ENCODE measurements at places on chromosomes 5 and 9. TPM values are rescaled to one million over a fixed set of nuclear protein-coding genes. Genes with fewer than 3 reads are reported as not detected.

Gene ZBTB26
- 22.6 TPM for polyA plus RNA-seq

Gene KYAT1
- 14.5 TPM for polyA plus RNA-seq

- DNase-seq, result no peak
Measured at GRCh38 chr5:144368556-144368955, 197.9 kb downstream of the KCTD16 start.

GRCh38 chr5:73637565-73637964, 11.6 kb downstream of the ARHGEF28 start:
- no peak for DNase-seq

- DNase-seq, result no peak
Measured at GRCh38 chr5:179140293-179140692, 80.1 kb downstream of the ZNF354C start.

DNA sequence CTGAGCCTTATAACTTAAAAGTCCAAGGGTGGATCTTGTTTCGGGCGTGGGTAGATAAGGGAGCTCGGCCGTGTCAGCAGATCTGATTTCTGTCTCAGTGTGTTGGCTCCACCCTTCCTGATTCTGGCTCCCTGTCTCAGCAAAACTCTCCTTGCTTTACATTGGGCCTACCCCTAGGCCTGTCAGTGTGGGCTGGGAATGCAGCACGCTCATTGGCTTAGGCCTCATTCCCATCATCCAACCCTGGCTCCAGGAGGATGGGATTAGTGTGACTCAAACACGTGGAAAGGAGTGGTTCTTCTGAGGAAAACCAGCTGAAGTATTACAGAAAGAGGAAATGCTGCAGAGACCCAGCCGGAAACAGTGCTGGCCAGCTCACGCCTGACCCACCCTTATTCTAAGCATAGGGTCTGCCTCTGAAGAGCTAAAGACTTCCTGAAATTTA, 59.9 kb downstream of the ZFAND5 start:
- DNase-seq, result peak; percentile 40

- no peak for DNase-seq
Measured at GRCh38 chr9:33489066-33489465, 15.3 kb upstream of the NOL6 start.

- no peak for DNase-seq
Measured at GRCh38 chr9:36878986-36879982, 154.8 kb downstream of the PAX5 start.

Gene ELOVL7
- 17.6 TPM for polyA plus RNA-seq

DNA sequence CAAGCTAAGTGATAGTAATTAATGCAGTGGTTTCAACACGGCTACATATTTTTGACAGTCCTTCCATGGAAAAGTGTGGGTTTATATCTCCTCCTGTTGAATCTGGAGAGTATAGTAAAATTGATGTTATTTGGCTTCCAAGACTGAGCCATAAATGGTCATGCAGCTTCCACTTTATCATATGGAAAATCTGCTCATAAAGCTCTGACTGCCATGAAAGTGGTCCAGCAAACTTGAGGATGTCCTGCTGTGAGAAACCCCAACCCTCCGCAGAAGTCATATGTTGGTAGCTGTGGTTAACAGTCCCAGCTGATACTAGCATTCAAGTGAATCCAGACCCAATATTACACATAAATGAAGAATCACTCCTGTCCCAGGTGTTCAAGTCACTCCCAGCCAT, 378.3 kb downstream of the KCTD16 start:
- DNase-seq, result no peak

Gene TGFBI
- 272 TPM for polyA plus RNA-seq

DNA sequence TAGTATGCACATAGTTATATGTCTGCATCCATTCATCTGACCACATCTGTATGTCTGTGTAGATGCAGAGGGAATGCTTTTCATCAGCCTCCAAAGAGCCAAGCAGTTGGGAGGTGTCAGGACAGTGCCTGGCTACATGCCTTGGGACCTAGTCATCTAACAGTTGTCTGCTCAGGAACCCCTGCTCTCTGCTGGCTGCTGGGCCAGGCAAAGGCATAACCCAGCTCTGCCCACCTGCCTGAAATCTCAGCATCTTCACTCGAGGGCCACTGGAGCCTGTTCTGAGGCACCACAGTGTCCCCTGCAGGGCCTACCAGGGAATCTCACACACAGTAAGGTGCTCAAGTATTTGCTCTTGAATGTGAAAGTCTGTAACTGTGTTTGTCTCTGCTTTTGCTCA, 3.7 kb downstream of the C9orf50 start:
- DNase-seq, result no peak

DNA sequence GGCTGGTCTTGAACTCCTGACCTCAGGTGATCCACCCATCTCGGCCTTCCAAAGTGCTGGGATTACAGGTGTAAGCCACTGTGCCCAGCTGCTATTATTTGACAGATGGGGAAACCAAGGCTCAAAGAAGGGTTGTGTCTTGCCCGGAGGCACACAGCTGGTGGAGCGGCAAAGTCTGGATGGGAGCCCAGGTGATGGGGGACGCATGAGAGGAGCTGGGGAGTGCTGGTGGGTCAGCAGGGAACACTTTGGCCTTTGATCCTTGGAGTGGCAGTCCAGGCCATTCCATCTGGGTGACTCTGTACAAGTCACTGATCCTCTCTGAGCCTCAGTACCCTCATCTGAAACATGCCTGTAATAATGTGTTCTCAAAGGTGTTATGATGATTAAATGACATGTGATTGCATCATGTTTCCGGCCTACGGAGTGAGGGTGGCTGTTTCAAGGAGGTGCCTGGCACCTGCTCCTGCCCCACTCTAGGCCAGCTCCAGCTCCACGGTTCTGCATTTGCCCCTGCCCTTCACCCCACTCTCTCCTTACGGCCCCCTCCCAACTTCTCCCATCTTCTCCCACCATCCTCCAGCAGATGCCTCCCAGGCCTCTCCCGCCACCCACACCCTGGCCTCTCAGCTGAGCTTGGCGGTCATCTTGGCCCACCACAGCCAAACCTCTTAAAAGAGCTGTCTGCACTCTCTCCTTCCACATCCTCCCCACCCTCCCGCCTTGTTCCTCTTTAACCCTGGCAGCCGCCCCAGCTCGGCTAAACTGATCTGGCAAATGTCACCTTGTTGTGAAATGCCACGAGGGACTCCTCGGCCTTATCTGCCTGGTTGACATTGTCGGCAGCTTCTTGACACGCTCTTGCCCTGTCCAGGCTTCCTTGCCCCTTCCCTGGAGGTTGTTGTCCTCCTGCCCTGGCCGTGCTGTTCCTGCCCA, 5.5 kb upstream of the DBN1 start:
- no peak for DNase-seq

Gene ORM2
- polyA plus RNA-seq, result not detected

GRCh38 chr9:4086119-4087090, 213.5 kb downstream of the GLIS3 start:
- no peak for DNase-seq

GRCh38 chr5:173328844-173329490, 753 bp upstream of the STC2 start:
- DNase-seq, result no peak

GRCh38 chr5:31890046-31890445, 251.1 kb downstream of the PDZD2 start:
- no peak for DNase-seq

Gene ZNF474
- polyA plus RNA-seq, result 0.65 TPM

DNA sequence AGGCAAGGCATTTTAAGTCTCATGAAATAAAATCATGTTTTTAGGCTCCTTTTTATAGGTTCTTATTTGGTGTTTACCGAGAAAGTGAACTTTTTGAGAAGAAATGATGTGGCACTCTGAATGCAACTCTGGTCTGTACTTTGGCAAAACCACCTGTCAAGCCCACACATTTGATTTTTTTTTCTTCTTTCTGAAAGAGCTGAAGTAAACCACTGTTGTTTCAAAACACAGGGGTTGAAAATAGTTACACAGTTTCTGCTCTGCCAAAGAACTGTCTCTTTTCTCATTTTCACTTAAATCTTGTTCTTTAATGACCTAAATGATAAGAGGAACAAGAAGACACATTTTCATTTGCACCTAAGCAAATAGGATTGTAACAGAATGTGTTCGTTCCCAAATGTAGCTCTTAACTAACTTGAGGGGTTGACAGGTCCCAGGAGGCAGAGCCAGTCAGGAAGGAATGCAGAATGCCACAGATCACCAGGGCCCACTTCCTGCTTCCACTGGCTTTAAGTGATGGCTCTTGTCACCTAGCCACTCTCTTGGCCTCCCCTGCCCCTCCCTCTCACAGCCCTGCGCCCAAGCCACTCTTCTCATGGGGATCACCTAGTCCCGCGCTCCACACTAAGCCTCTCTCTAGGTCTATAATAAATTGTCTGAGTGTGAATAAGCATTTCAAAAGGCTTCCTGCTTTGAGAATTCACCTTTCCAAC, 47.3 kb downstream of the MED27 start:
- DNase-seq, result no peak

Gene PCDHA9
- 0.03 TPM for polyA plus RNA-seq

- DNase-seq, result no peak
Measured at GRCh38 chr5:54884195-54884536, 101.2 kb downstream of the ESM1 start.

DNA sequence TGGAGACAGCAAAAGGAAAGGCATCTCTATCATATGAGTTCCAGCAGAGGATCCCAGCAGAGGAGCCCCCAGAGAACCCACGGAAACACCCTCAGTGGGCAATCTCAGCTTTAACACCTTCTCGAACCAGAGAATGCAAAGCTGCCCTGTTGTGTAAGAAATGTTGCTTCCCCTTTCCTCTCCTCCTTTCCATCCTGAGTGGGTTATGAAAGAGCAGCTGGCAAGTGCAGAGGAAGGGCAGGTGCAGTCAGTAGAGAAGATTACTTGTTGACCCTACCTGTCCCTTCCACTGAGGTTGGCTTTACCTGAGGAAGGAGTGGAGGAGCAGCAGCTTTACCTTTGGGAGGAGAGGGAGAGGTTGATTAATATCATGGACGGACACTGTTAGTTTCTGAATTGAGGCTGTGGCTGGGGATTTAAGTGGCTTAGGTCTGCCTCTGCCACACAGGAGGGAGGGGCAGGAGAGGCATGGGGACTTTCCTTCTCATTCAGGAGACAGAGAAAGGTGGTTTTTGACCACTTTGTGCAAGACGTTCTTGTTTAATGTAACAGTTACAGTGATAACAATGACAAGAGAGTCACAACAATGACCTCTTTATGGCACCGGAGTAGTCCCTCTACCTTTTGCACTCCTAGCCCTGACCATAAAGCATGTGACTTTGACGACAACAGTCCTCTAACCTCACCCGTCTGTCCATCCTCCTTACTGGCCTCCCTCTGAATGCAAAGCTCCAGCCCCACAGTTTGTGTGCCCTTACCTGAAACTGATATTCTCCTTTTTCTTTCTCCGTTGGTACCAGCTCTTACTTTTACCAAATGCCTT, 254.8 kb downstream of the NSG2 start:
- no peak for DNase-seq

GRCh38 chr5:159921721-159922120, 5.4 kb downstream of the ADRA1B start:
- no peak for DNase-seq

GRCh38 chr5:112776301-112776856, 38.7 kb downstream of the APC start:
- DNase-seq, result no peak

GRCh38 chr5:4275232-4275631, 679.6 kb downstream of the IRX1 start:
- no peak for DNase-seq

DNA sequence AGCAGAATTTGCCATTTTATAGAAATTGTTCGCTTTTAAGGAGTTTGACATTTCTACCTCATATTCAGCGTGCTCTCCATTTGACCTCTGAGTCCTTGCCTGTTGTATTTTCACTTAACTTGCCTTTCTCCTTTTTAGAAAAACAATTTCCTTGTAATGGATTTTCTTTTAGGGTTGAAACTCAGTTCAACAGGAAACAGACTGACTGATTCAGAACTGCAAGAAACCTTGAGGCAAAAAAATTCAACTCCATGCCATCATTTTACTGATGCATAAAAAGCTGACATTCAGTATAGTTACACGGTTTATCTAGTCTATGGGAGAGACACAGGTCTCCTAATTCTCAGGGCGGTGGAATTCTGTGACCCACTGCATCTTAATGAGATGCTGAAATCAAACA, 59.8 kb downstream of the MRPS30 start:
- no peak for DNase-seq

Gene PTGS1
- polyA plus RNA-seq, result 3.3 TPM

- DNase-seq, result no peak
Measured at GRCh38 chr9:134318481-134318891, 7.8 kb upstream of the RXRA start.

DNA sequence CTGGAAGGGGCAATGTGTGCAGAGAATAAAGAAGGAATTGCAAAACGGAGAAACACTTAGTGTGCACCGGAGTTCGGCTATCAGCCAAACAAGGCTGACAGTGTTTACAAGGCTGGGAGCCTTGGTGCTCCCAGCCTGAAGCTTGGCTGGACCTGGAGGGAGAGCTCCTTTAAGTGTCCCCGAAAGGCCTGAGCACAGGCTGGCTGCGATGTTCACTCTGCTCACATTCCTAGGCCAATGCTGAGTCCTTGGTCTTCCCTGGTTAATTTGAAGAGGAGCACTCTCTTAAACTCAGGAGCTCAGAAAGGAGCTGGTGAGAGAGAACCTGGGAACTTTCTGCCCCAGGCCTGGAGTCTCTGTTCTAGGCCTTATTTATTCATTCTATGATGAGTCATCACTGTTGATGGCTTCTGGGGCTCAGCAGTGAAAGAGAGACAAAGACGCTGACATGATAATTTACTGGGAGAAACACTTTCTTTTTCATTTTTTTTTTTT, 88.6 kb upstream of the MYO10 start:
- no peak for DNase-seq

Gene WNT8A
- polyA plus RNA-seq, result 0.26 TPM

Gene MYOZ3
- 6.6 TPM for polyA plus RNA-seq

DNA sequence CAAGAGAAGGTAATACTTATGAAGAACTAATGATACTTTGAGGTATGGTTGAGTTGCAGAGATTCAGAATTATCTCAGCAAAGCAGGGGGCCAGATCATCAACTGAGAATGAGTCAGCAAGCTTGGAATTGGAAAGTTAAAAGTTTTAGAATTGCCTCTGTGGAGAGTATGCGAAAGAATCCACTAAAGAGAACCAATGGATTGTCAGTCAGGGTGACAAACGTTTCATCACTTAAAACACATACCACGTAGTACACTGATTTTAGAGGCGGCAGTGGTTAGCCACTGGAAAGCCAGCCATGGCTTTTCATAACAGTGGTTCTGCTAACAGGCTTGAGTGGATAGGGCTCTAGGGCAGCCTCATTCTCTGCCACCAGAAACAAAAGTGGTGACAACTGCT, 30.7 kb downstream of the AOPEP start:
- no peak for DNase-seq

DNA sequence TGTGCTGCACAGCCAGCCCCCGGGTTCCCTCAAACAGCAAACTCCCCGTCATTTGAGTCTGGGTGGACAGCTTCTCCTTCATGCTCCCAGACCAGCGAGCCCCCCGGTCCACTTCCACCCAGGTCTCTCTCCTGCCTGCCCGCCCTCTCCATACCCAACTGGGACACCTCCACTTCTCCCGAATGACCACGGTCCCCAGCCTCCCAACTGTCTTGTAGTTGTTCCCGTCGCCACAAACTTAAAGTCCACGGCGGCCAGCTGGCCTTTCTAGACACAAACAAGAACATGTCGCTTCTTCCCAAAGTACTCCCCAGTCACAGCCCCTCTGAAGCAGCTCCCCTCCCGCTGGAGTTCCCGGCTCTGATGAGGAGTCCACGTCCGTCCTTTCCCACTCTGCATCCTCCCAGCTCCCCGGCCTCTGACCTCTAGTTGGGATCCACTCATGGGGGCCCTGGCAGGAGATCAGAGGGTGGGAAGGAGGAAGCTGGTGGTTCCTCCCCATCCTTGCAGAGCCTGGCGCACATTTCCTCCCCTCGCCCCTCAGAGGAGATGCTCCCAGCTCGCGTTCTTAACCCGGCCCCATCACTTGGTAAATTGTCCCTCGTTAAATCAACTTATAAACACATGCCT, 24.1 kb upstream of the PPP1R26 start:
- no peak for DNase-seq
